ENCODE measurements at places on chromosomes 13 and 19.

DNA sequence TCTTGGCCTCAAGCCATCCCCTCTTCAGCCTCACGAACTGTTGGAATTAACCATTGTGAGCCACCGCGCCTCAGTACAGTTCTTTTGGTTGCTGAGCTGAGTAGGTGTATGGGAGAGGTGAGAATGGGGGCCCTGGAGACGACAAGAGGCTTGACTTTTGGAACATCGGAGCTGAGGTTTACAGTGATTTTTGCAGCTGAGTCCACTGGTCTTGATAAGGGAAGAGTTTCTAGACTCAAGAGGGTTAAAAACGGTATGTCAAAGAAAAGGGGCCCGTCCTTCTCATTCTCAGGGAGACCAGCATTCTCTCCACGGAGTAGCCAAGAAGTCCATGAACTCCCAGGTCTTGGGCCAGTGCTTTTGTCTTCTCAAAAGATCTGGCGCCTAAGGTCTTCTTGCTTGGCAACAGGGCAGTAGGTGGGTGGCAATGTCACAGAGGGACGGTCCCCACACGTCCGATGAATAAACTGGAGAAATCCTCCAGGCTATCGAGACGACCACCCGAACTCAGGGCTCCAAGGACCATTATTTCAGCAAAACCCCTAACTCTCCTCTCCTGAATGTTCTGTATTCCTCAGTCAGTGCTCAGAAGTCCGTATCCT lies 6.4 kb upstream of the QTRT1 start:
- DNase-seq, result no peak

- DNase-seq, result no peak
Measured at GRCh38 chr19:16627193-16627927, 644 bp downstream of the MED26 start.

- DNase-seq, result no peak
Measured at GRCh38 chr13:23851106-23851505, 38.1 kb downstream of the MIPEP start.

- DNase-seq, result no peak
Measured at GRCh38 chr13:57302604-57303003, 135.6 kb downstream of the PRR20E start.

GRCh38 chr13:89628567-89628966 lies 1718.9 kb upstream of the MIR17HG start:
- no peak for DNase-seq

GRCh38 chr13:47144782-47145181 lies 247.9 kb upstream of the HTR2A start:
- no peak for DNase-seq

- peak; percentile 83 for DNase-seq
Measured at GRCh38 chr19:49533551-49534488, 6.0 kb downstream of the RCN3 start.

DNA sequence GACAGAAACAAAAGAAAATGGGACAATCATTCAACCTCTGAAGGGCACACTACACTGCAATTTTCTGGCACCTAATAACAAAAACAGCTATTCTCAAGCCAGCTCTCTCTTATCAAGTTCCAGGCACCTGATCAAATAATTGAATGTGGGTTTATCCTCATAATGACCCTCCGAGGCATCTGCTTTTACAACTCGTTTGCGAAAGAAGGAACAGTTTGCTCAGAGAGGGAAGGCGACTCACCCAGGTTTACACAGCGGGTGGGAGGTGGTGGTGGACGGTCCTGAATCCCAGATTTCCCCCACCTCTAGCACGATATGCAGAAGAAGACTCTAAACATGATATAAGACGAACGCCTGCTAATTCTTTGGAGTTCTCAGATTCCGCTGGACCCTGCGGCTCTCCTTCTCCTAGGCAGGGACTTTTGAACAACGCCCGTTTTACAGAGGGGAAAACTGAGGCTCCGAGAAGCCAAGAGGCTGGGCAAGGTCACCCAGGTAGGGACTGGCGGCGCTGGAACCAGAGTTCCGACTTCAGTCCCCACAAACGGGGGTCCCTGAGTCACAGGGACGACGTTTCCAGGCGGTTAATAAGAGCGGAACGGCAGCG lies 641 bp downstream of the SGTA start:
- DNase-seq, result no peak

Data from MV-4-11 (cell line).